NCI-H1694 treated with DMSO at 0.1 percent for 48 hours (cell line): ENCODE measurements at places on chromosomes 5 and 9.

DNA sequence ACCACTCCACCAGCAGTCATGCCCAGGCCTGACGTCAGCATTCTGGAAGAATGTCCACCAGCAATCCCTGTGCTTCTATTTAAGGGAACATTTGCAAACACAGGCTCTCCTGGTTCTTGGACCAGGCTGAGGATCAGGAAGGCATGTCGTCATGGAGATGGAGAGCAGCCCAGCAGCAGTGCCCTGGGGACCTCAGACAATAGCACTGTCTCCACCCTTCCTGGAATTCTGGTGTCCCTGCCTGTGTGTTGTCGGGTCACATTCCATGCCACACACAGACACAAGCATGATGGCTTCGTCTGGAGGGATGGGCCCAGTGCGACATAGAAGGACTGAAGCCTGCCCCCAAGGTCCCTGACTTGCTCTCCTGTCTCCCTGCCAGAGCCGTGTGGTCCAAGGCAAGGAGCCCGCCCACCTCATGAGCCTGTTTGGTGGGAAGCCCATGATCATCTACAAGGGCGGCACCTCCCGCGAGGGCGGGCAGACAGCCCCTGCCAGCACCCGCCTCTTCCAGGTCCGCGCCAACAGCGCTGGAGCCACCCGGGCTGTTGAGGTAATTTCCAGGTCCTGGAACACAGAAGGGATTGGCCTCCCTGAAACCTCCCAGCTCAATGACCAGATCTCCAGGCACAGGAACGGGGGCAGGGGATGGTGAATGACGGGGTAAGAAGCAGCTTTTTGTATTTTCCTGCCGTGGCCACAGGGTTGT lies 43.8 kb downstream of the STOM start:
- no peak for DNase-seq

GRCh38 chr9:91384954-91385353 lies 23.2 kb upstream of the AUH start:
- no peak for DNase-seq

GRCh38 chr9:69254223-69254622 lies 70.8 kb upstream of the ENTREP1 start:
- DNase-seq: no peak

- peak; percentile 83 for DNase-seq
These were observed 9.3 kb upstream of the ZDHHC12 start for GRCh38 chr9:128733256-128733655.

DNA sequence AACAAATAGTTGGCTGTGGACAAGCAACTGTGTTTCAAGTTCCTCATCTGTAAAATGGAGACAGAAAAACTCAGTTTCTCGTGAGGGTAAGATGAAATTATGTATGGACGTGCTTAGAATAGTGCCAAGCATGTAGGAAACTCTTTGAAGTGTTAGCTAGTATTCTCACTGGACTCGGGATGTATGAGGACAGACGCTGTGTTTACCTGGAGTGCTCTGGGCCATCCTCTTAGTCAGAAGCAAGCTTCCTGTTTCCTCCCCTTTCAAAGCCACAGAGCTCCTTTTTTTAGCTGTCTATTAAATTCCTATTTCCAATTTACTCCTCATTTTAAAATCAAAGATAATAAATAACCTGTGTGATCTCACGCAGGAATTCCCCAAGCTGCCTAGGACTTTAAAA lies 23.8 kb upstream of the IQGAP2 start:
- DNase-seq: no peak
